ENCODE measurements at places on chromosomes 13 and 19.

- DNase-seq = peak; percentile 63
These were observed 549.6 kb downstream of the FGF9 start for GRCh38 chr13:22220151-22221135.

GRCh38 chr13:72514146-72514545, 213.3 kb downstream of the MZT1 start:
- DNase-seq = no peak

DNA sequence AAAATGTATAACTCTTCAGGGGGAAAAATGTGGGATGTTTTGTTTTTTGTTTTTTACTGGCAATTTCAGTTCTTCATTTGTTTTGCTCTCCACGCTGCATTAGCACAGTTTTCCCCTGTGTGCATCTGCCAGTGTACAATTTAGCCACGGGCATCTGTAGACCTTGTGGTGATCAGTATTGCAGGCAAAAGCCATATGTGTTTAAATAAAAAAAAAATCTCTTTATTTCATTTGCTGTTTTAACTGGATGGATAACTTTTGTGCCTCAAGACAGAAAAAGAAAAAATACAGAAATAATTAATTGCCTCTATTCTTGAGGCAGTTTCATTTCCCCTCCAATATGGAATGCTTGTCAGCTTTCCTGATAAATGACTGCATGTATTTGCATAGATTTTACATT, 7.9 kb upstream of the MAB21L1 start:
- no peak for DNase-seq

DNA sequence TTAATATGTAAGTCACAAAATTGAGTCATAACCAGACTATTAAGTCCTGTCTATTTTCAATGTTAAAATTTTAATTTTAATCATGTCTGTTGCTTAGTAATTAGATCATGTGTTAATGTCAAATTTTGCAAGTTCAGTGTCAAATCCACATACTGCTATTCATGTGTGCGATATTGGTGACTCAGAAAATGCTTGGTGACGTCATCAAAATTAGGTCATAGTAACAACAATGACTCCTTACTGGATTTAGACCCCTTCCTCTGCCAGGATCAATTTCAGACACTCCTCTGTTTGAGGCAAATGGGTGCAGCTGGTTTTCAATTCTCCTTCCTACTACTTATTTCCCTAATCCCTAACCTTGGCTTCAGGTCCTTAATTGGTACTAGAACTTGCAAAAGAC, 1394.3 kb upstream of the SLC10A2 start:
- DNase-seq = no peak

DNA sequence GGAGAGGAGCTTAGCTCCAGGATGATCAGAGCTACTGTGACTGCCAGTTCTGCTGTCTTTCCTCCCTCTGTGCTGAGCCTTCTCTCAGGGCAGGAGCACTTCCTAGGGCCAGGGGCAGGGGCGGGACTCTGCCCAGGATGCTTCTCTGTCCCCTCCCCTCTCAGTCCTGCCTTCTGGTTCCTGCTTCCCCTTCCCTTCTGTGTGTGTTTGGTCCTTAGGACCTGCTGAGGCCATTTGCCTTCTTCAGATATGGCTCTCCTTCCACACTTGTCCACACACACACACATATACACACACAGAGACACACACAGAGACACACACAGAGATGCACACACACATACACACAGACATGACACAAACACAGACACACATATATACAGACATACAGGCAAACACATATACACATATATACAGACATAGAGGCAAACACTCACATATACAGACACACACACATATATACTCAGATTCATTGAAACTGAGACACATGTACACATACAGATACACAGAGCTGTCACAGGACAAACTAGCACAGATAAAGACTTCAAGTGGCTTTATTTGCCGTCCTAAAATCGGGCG, 22.0 kb upstream of the CD177 start:
- DNase-seq = no peak

GRCh38 chr13:52738719-52739467, 727 bp downstream of the CNMD start:
- DNase-seq = no peak

- peak; percentile 41 for DNase-seq
These were observed 7.0 kb upstream of the WBP4 start for GRCh38 chr13:41054212-41054877.

- DNase-seq = no peak
These were observed 3.2 kb upstream of the ABCC4 start for GRCh38 chr13:95304453-95304852.

DNA sequence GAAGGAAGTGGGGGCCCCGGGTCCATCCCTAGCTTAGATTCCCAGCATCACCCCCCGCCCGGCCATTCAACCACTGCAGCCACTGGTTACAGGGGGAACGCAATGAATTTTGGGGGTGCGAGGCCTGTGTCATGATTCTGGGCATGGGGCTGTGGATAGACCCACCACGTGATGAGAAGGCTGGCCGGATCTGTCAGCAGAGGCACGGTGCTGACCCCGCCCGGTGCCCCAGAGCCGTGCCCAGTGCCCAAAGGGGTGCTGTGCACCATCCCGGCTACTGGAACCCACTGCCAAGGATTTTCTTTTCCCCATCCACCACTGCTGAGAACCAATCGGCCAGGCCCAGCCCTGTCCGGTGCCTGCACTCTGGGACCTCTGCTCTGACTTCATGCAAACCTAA, 27.4 kb downstream of the CLEC4M start:
- no peak for DNase-seq

DNA sequence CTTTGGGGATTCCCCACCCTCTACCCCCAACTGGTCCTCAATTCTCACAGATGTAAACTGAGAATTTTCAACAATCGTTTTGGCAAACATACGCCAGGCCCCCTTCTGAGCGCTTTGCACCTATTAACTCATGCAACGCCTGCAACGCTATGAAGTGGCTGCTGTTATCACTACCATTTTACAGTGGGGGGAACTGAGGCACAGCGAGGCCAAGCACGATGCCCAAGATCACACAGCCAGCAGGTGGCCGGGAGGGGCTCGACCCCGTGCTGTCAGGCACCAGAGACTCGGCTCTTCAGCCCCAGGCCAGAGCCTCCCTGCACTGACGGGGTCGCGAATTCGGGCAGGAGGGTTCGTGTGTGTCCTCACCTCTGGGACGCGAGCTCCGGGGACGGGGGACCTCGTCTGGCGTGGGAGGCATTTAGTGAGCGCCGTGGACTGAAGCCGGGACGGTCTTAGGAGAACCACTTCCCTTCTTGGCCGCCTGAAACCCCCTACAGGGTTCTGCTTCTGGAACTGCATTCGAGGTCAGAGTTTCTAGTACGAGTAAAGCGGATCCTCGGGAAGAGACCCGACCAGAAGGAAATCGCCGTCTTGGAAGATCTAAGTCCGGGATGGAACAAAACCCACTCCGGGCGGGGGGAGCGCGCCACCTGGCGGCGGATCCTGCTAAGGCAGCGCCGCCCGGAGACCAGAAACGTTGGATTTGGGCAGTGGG, 21.0 kb downstream of the ZNF114 start:
- peak; percentile 22 for DNase-seq

GRCh38 chr19:5154799-5155426, 185.7 kb downstream of the PTPRS start:
- no peak for DNase-seq

Measured in NCI-H2081 (cell line).